ENCODE measurements at places on chromosomes 6 and 20. TPM values are rescaled to one million over a fixed set of nuclear protein-coding genes. Genes with fewer than 3 reads are reported as not detected.

GRCh38 chr6:16329233-16329632 lies 90.8 kb downstream of the GMPR start:
- H3K36me3 ChIP-seq: peaks cover 35% of the 10 kb centered on the region
- no peak overlapping the region for H3K27ac ChIP-seq
- no peak for DNase-seq

EFHC1 gene
- polyA plus RNA-seq: 23.8 TPM

EDN1 gene
- polyA plus RNA-seq: 28.5 TPM

DNA sequence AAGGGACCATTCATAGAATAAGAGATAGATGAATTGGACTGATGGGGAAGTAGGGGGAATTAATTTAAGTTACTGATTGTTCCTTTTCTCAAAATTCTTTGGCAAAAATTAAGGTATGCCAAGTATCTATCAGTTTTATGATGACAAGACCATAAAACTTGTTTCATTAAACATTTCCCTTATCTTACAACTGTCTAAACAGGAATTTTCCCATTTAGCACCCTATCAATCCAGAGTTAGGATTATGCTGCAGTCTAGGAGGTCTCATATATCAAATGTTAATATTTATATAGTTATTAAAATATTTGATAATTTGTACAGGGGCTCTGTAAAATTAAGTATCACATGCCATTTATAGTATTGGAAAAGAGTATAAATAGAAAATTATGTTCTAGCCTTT lies 51.5 kb upstream of the ARID1B start:
- no peak overlapping the region for H3K27ac ChIP-seq
- no peak for DNase-seq
- H3K4me3 ChIP-seq: no peak overlapping the region
- no peaks in the 10 kb centered on the region for H3K27me3 ChIP-seq

DNA sequence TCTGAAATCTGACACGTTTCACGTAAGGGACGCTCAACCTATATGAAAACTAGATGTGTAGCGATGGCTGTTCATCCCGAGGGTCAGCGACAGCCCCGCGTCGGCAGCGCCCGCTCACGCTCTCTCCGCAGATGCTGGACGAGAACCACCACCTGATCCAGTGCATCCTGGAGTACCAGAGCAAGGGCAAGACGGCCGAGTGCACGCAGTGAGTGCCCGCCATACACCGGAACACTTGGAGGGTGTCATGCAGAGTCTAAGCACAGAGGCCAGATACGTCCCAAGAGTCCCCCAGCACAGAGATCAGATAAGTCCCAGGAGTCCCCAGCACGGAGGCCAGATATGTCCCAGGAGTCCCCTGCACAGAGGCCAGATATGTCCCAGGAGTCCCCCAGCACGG lies 15.0 kb downstream of the SS18L1 start:
- H3K36me3 ChIP-seq: peaks cover 59% of the 10 kb centered on the region
- H3K27ac ChIP-seq: no peak overlapping the region
- H3K4me3 ChIP-seq: no peak overlapping the region
- DNase-seq: no peak
- no peaks in the 10 kb centered on the region for H3K4me1 ChIP-seq
- no peaks in the 10 kb centered on the region for H3K27me3 ChIP-seq

- no peak overlapping the region for H3K4me3 ChIP-seq
- H3K4me1 ChIP-seq: no peaks in the 10 kb centered on the region
- no peaks in the 10 kb centered on the region for H3K27me3 ChIP-seq
- no peak overlapping the region for H3K27ac ChIP-seq
- DNase-seq: no peak
Measured at GRCh38 chr6:130811932-130812331, 15.3 kb upstream of the SMLR1 start.
